ENCODE measurements at places on chromosomes 4 and X.

GRCh38 chr4:129355516-129355915 lies 259.6 kb downstream of the C4orf33 start:
- no peak for DNase-seq

GRCh38 chrX:118062817-118063615 lies 53.6 kb downstream of the KLHL13 start:
- no peak for DNase-seq

GRCh38 chr4:85910985-85911384 lies 436.0 kb downstream of the ARHGAP24 start:
- DNase-seq = no peak

DNA sequence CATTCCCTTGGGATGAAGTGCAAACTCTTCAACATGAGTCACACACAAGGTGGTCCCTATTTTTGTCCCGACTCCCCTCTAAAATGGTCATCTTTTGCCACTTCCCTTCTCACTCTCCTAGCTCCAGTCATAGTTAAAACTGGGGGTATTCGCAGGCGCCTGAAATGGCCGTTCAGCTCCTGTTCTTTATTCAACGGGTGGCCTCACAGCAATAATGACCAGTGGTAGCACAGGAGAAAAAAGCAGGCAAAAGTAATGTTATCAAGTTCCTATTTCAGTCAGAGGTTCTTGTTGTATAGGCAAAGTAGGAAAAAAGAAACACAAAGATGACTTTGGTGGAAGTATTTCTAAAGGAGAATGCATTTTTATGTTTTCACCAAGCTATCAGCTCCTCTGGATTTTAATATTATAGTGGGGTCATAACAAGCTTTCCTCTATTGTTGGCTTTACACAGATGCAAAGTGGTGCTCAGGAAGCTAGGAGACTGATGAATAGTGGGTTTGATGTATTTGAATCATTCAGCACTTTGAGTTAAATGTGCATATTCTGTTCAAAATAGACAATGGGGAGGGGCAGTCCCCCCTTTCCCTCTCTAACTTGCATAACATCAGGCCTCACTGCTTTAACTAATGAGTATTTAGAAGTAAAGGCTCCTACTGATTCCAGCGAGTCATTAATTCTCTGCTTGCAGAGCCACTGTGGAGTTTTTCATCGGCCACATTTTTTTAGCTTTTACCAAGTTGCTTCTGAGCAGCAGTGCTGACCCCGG lies 171.2 kb upstream of the NDP start:
- DNase-seq = no peak

- DNase-seq = no peak
These were observed 92.4 kb upstream of the ATXN3L start for GRCh38 chrX:13412208-13412600.

- no peak for DNase-seq
These were observed 281.4 kb downstream of the RAB28 start for GRCh38 chr4:13202701-13203100.

- no peak for DNase-seq
These were observed 271.6 kb downstream of the DTHD1 start for GRCh38 chr4:36553029-36553428.

DNA sequence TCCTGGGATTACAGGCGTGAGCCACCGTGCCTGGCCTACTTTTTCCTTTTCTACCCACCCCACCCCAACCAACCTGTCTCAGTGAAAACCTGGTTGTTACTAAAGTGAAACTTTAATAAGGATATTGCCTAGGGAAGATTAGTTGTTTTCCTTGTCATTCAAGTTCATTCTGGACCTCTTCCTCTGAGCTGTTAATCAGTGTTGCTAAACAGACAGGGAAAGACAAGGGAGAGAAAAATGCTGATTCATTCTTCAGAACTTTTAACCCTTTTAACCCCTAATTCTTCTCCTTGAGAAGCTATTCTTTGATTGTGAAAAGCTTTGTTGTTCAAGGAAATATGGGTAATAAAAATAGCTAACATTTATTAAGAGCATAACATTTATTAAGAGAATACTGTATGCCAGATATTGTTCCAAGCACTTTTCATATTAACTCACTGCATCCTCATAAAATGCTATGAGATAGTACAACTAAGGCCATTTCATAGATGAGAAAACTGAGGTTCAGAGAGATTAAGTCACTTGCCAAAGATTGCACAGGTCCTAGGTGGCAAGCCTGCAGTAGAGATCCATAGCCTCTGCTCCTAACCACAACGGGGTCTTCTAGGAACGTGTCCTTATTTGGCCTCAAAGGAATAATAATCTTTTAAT lies 34.8 kb downstream of the OSTC start:
- no peak for DNase-seq

GRCh38 chr4:10098780-10099160 lies 17.8 kb downstream of the WDR1 start:
- no peak for DNase-seq

DNA sequence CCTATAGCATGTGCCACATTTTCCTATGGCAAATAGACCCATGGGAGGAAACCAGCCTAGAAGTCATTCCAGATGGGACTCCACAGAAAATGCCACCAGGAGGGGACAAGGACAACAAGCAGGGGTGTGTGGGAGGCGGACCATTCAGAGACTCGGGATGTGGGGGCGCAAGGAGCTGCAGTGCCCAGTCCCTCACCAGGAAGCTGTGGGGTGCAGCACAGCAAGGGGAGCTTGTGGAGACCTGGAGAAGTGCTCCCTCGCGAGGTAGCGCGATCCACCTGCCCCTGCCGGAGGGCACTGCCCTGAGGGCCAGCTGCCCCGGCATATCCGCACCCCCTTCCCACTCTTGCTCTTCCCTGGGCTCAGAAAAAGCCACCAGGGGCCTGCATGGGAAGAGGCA lies 45.5 kb upstream of the C4orf50 start:
- no peak for DNase-seq

GRCh38 chr4:107685740-107686139 lies 34.3 kb downstream of the PAPSS1 start:
- no peak for DNase-seq

GRCh38 chr4:90093526-90093925 lies 33.7 kb upstream of the CCSER1 start:
- no peak for DNase-seq

GRCh38 chr4:18227880-18228279 lies 206.3 kb upstream of the LCORL start:
- DNase-seq = no peak

GRCh38 chr4:26687728-26688127 lies 103.8 kb downstream of the TBC1D19 start:
- no peak for DNase-seq

- DNase-seq = no peak
These were observed 18.4 kb upstream of the P2RY8 start for GRCh38 chrX:1555370-1555769.

DNA sequence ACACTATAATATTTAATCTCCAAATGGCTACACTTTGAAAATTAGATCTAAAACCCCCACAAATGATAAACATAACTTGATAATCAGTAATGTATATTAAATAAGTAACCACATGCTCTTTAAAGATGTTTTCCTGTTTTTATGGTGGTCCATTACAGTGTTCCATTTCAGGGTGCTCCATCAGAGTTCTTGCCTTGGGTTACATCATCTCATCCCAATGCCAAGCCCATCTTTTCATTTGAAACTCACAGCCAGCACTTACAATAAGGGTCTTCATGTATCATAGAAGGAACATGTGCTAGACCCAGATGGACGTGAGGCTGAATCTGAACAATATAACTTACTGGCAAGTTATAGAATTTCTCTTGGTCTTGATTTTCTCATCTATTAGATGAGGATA lies 10.5 kb upstream of the PAQR3 start:
- no peak for DNase-seq

GRCh38 chrX:130704053-130705038 lies 198.7 kb downstream of the ENOX2 start:
- DNase-seq = no peak

DNA sequence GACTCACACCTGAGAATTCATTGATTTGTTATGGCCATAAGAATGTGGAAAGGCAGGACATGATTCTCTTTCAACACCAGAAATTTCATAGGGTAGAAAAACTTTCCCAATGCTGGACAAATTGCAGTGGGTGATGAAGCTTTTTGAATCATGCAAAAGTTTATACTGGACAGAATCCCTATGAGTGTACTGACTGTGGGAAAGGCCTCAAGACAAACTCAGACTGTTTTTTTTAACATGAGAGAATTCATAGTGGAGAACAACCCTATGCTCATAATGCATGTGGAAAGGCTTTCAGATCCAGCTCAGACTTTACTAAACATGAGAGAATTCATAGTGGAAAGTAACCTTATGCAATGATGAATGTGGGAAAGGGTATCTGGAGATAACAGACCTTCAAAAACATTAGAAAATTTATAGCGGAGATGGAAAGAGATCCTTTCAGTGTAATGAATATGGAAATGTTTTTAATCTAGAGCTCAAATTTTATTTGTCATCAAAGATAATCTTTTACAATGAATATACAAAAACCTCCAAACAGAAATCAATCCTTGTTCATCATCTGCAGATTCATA lies 36.2 kb upstream of the MAGED1 start:
- DNase-seq = no peak

DNA sequence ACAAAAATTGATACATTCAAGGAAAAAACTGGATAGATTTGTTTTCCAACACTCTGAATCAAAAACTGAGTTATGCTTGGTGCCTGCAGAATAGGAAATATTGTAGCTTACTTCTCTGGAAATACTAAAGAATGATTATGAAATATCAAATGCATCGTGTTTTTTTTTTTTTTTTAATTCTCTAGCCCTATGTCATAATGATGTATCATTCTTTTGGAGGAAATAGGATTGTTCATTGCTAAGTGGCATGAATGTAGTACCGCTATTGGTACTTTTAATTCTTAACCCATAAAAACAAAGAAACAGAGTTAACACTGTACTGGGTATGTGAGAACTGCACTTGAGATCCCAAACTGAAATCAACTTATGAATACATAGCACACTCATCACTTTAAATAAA lies 7.6 kb upstream of the FAM200B start:
- no peak for DNase-seq

DNA sequence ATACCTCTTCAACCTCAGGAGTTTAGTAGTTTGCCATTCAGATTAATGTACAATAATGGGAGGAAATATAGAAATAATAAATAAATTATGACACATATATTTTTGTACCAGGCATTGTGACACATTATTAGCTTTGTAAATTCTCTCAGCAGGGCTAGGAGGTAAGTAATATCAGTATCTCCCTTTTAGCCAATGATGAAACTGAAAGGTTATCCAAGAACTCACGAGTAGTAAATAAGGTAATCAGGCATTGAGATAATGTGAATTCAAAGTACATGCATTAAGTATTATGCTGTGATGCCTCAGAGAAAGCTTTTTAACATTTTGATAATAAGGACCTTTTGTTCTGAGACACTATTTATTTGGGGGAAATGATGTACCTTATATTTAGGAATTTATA lies 5.3 kb upstream of the ARAP2 start:
- no peak for DNase-seq

DNA sequence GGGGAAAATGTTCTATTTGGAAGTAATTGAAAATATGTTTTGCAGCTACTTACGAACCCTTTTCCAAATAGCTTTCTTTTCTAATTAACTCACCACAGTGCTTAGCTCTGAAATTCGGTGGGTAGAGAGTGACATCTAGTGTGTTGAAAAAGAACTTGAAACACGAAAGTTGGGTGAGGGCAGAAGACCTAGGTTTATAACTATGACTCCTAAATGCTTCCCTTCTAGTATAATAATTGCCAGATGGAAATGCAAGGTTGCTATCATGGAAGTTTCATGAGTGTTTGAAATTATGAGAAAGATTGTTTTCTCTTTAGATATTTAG lies 77.3 kb upstream of the NOCT start:
- no peak for DNase-seq

- DNase-seq = no peak
These were observed 118.0 kb downstream of the DRD5 start for GRCh38 chr4:9899306-9900055.

DNA sequence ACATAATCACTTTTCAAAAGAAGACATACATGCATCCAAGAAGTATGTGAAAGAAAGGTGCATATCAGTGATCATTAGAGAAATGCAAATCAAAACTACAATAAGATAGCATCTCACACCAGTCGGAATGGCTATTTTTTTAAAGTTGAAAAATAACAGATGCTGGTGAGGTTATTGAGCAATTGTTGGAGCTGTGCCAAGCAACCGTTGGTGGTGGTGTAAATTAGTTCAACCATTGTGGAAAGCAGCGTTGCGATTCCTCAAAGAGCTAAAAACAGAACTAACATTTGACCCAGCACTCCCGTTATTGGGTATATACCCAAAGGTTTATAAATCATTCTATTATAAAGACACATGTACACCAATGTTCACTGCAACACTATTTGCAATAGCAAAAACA lies 14.2 kb downstream of the COX7B2 start:
- DNase-seq = no peak

GRCh38 chr4:126318376-126318775 lies 1003.6 kb downstream of the FAT4 start:
- no peak for DNase-seq

- DNase-seq = no peak
These were observed 114.5 kb downstream of the SLC10A7 start for GRCh38 chr4:146407257-146407656.

- no peak for DNase-seq
These were observed 108.3 kb upstream of the MID1IP1 start for GRCh38 chrX:38692961-38693360.

DNA sequence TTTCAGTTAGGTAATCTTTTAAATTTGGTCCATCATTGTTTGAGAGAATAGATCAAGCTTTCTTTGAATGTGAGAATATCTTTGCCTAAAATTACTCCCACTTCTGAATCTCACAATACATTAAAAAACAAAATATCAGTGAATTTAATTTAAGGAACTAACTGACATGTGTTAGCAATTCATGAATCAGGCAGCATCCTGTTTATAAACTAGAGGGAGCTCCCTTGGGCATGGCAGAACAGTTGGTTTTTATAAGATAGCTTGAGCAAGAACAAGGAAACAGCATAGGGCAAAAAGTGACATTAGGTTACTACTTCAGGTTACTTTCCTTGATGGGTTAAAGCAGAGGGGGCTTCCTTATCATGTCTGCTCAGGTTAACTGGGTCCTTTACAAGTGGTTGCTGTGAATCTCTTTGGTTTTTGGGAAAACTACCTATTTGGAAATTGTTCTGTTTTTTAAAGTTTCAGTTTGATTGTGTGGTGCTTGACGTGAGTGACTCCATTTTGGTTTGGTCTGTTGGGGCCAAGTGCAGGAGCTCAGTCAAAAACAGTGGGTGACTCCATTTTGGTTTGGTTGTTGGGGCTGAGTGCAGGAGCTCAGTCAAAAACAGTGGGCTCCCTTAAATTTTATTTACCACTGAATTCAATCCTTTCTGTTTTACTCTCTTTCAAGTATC lies 68.0 kb downstream of the PPEF2 start:
- no peak for DNase-seq

- no peak for DNase-seq
These were observed 86.2 kb downstream of the NHSL2 start for GRCh38 chrX:71996826-71997225.

GRCh38 chr4:155353923-155354540 lies 22.7 kb downstream of the MAP9 start:
- DNase-seq = peak; percentile 30

GRCh38 chr4:167232805-167233684 lies 1.2 kb downstream of the SPOCK3 start:
- DNase-seq = no peak

Measured in stimulated activated CD8-positive, alpha-beta memory T cell treated with anti-CD3 and anti-CD28 coated beads, Interleukin-2, amount 100 ng/mL, for 48 hours (primary cell).